ENCODE measurements at places on chromosomes 16 and 17. TPM values are rescaled to one million over a fixed set of nuclear protein-coding genes. Genes with fewer than 3 reads are reported as not detected.

The RNF222 gene
- total RNA-seq, result not detected

The TEKT3 gene
- 0.50 TPM for total RNA-seq

The SLC47A1 gene
- total RNA-seq, result 0.15 TPM

The TMIGD1 gene
- total RNA-seq, result not detected

The LPO gene
- not detected for total RNA-seq

The SPATA32 gene
- total RNA-seq, result not detected

The DLX3 gene
- total RNA-seq, result not detected

The CCDC57 gene
- total RNA-seq, result 16.0 TPM

The GAS2L2 gene
- total RNA-seq, result not detected

The C17orf107 gene
- total RNA-seq, result 1.9 TPM
